NCI-H345 (cell line): ENCODE measurements at places on chromosomes 1 and 21.

- no peak for DNase-seq
Measured at GRCh38 chr1:86335916-86336315, 60.2 kb downstream of the ODF2L start.

DNA sequence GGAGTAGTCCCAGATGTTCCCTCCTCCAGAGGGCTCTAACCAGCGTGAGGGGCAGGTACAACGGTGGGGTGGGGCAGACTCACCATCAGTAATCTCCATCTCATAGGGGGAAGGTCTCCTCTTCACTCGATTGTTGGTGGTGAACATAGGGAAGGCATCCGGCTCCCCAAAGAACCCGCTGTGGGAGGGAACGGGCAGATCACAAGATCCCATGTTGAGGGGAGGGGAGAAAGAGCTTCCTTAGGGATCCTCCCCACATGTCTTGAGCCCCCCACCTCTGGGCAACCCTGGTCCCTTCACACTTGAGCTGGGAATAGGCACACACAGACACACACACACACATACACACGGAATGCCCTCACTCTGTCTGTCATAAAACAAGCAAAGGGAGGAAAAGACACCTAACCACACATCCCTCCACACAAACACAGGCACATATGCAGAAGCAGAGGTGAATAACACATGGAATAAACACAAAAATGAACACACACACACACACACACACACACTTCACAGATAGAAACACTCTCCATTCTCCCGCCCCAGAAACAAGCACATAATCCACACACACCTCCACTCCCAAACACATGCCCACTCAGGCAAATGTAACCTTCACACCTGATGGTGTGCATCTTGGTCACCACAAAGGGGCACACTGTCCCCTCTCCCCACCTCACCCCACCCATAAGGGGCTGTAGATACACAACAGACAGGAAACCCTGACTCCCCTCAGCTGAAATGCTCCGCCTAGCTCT is 7.9 kb downstream of the TAL1 start:
- no peak for DNase-seq

GRCh38 chr1:48775831-48776392 is 779 bp downstream of the BEND5 start:
- peak; percentile 26 for DNase-seq

DNA sequence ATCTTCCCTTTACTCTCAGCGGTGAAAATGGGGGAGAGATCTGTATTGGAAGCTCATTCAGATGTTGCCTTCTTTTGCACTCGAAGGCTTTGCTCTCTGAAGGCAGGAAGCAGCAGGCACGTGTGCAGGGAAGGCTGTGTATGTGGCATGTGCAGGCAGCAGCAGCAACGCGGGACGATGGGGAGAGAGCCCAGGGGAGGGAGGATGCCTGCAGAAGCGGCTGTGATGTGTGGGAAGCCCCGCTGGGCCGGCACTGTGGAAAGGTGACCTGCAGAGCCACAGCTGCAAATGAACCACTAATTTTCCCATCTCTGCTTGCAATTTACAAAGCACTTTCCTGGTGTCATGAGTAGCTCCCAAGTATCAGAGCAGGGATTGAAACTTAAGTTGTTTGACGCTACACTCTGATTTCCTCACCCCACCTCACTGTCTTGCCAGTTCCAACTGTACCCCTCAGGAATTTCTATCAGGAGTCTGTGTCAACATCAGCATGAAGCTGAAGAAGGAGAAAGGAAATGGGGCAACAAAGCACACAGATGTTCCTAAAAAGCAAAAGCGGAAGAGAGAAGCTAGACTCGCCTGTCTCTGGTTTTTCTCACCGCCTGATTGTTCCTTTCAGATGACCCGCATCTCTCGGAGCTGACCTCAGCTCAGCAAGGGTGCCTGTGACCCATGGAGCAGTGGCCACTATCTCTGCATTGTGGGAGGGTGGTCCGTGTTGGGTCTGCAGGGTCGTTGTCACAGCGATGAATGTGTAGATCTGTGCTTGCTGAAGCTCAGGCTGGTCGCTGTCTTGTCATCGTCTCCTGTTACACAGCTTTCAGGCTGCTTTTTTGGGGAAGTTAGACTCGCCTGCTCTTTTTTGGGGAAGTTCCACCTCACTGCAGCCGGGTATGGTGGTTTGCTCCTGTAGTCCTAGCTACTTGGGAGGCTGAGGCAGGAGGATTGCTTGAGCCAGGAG is 156.1 kb downstream of the KIF26B start:
- peak; percentile 69 for DNase-seq

DNA sequence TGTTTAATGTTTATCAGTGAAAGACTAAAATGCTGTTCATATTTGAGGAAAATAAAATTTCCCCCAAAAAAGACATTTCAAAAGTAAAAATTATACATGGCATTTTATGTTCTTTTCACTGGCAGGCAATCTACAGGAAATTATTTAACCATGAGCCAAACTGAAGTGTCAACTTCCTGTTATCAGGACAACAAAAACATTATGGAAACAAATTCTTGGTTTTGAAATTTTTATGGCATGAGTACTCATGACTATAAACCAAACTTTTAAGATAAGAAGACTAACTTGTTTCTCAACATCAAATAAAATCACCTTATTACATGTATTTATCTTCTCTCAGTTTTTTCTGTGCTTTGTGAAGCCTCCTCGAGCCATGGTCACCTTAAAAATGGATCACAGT is 698.6 kb downstream of the LTN1 start:
- DNase-seq, result no peak

GRCh38 chr1:35316264-35316663 is 47.8 kb downstream of the ZMYM4 start:
- DNase-seq, result no peak

DNA sequence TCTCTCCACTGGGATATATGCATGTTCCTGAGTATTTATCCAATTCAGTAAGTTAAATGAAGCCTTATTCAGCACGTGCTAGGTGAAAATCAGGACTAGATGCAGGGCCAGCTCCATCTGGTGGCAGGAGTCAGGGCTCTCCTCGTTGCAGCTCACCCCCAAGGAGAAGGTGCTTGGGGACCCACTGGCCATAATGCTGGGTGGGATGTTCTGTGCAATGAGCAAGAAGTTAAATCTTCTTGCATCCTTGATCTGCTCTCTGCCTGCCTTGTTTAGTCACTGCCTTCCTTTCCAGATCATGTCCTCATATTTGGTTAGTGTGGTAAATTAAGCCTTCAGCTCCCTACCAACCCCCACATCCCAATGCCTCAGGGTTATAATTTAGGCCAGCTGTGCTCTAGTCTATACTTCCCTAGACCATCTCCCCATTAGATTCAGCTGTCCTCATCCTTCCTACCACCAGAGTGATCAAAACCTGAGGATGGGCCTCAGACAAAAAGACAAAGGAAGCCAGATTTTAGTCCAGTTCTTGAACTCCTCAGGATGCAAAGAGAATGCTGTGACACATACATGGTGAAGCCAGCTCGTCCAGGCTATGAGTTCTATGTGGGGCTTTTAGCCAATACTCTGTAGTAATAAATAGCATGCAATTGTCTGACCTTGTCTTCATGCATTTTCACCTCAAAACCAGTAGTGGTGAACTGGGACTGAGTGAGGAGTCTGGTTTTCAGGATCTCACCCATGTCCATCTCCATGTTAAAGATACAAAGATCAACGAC is 55.9 kb downstream of the SEC16B start:
- DNase-seq, result peak; percentile 50
